Stimulated activated CD8-positive, alpha-beta memory T cell treated with anti-CD3 and anti-CD28 coated beads, Interleukin-4, amount 100 ng/mL, for 4 hours (primary cell): ENCODE measurements at places on chromosomes 7 and 10.

- DNase-seq = no peak
Observed at GRCh38 chr10:89458784-89459183, 44.4 kb downstream of the IFIT5 start.

DNA sequence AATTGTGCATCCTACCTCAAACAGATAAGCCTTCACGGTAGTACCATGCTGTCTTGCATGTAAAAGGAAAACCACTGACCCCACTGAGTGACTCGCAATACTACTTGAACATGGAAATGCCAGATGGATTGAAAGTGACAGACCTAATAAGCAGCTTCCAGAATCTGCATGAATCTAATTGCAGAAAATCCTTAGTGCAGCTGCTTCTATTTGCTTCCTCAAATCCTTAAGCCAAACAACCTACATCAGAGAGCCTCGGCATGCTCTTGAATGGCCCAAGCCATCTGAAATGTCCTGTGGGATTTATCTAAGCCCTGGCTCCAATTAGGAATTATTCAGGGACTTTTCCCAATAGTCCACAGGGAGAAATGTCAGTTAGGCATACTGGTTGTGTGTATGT, 509.5 kb upstream of the CELF2 start:
- DNase-seq = no peak

- no peak for DNase-seq
Observed at GRCh38 chr7:88328787-88329186, 22.1 kb upstream of the STEAP4 start.

GRCh38 chr7:17523813-17524739, 225.6 kb downstream of the AHR start:
- DNase-seq = no peak

GRCh38 chr10:81874875-81875466, at the start of gene NRG3:
Gene NRG3 (plus strand): TSS chr10:81875194.
- no peak for DNase-seq
